ENCODE measurements at places on chromosomes 5 and 9.

DNA sequence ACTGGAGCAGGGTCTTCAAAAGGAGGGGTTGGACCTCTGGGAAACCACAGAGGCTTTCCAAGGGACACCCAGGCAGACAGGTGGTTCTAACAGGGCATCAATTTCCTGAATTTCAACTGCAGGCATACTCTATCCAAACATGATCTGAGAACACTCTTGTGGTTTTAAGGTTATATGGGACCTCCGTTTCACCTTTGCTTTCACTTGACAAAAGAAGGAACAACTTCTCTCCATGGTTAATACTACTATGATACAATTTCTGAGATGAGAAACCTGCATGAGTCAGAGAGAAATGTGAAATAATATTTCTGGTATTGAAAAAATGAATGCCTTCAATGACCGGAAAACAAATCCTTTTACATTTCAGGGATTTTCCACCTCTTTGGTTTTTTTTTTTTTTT is 28.0 kb upstream of the ERAP1 start:
- DNase-seq: no peak

DNA sequence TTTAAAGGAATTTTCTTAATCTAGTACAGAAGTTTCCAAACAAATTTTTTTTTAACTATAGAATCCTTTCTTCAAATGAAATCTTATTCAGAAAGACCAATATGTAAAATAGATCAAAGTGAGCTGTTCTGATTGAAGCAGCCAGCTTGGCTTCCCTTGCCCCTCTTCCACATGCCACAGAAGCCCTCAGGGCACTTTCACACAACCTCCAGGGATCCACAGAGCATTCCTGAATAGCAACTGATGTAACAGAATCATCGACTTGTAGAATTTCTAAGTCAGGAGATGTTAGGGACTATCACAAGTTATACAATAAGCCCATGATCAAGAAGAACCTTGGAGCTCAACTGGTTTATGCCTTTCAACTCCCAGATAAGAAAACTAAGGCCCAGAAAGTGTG is 427.8 kb upstream of the C9orf72 start:
- DNase-seq: no peak

DNA sequence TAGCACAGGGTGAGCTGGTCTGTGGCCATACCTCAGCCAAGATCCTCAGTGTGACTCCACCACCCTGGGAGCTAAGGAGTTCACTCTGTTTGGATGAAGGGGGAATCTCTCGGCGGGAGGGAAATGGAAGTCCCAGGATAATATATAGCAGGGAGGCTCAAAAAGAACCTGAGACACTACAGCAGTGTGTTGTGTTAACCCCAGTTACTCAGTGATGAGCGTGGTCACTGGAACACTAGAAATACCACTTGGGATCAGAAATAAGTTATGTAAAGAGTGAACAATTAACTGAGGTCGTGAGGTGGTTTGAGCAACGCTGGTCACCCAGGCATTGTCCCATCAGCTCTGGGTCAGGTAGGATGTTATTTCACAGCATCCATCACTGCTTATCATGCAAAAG is 59.3 kb upstream of the ADAMTS16 start:
- no peak for DNase-seq

GRCh38 chr9:133987446-133987788 is 4.7 kb downstream of the VAV2 start:
- DNase-seq: no peak

- peak; percentile 25 for DNase-seq
Observed at GRCh38 chr5:35003018-35003957, 44.5 kb downstream of the AGXT2 start.

- no peak for DNase-seq
Observed at GRCh38 chr5:43973908-43974307, 370.9 kb downstream of the NNT start.

All from activated CD4-positive, CD25-positive, alpha-beta regulatory T cell treated with anti-CD3 and anti-CD28 coated beads, Interleukin-2, amount 50 U/mL, for 16 hours (primary cell).